ENCODE measurements at places on chromosomes 4 and X.

GRCh38 chr4:83582289-83582785 lies 46.4 kb downstream of the GPAT3 start:
- no peak for DNase-seq

DNA sequence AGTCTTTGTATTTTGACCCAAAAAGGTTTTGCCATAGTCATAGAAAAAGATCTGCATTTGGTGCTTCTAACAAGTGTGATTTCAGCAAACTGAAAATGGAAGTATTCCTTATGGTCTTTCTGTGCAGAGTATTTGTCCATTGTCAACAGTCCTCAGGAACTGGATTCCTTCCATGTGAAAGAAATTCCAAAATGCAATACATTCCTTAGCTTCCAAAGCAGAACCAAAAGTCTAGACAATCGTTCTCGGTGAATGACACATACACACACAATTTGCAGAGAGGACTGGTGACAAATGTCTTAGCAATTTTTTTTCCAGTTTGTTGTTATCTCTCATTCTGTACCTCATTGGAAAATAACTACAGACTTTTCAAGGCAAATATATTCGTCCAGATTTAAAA lies 562.2 kb upstream of the SLIT2 start:
- no peak for DNase-seq

DNA sequence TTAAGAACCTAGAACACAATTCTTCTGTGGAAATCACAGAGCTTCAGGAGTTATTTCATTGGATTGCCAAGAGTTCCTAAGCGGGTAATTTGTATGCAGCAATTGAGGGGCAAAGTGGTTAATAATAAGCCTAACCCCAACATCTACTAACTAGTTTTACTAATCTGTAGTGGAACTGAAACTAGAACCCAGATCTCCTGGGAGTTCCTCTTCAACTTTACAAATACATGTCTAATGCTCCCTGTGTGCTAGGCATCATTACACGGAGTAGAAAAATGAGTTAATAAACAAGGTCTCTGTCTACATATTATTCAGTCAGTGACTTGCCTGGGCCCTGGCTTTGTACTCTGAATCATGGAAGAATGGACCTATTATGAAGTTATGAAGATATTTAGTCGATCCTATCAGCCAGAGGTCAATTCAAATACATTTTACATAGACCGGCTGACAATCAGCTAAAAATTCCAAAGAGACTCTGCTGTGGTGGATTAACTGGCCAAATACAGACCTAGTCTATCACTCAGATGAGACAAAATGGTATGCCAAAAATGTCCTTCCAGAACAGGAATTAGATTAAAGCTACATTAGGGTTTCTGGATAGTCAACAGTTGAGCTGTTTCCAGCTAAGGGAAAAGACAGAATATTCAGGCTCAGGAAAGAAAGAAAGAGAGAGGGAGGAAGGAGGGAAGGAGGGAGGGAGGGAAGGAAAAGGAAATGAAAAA lies 326.0 kb downstream of the FBXW7 start:
- no peak for DNase-seq

DNA sequence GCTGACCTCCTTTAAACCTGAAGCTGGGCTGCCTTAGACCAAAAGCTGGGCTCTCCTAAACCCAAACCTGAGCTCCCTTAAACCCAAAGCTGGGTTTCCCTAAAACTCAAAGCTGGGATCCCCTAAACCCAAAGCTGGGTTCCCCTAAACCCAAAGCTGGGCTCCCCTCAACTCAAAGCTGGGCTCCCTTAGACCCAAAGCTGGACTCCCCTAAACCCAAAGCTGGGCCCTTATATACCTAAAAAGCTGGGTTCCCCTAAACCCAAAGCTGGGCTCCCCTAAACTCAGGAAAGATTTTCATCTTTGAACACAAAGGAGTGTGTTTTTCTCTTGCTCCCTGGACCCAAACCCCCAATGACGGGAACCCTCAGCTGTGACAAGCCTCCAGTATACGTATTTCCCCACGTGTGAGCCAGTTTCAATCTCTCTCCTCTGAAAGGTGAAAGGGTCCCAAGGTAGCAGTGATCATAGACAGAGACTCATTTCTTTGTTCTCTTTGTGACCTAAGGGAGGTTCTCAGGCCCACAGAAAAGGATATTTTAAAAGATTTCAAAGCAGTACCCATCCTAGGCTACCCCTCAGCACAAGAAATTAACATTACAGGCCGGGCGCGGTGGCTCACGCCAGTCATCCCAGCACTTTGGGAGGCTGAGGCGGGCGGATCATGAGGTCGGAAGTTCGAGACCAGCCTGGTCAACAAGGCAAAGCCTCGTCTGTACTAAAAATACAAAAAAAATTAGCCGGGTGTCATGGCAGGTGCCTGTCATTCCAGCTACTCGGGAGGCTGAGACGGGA lies 31.3 kb upstream of the ASMTL start:
- peak; percentile 2 for DNase-seq

DNA sequence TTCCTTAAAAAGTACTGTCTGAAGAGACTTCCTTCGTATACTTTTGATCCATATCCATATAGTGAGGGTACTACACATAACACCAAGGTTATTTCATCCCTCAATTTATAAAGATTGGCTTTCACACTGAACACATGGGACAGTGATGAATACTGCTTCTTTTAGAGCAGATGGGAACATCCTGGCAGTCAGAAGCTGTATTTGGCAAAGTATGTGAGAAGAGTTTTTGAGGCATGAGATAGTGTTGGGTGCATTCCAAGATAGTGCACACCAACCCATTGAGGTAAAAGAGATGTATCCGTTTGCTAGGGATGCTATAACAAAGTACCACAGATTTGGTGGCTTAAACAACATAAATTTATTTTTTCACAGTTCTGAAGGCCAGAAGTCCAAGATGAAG lies 141.1 kb downstream of the MOSPD2 start:
- no peak for DNase-seq

DNA sequence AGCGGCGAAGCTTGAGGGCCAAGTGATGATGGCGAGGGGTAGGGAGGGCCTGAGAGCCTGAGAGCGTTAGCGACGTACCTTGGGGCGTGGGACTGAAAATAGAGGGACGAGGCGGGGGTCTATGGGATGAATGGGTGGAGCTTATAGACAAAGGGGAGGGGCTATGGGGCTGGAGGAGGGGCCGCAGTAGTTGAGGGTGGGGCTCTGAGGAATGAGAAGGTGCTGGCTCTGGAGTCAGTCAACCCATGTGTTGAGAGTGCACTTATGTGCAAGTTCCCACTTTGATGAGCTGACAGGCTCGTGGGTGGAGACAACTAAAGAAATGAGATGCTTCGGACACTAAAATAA lies 488 bp downstream of the TBC1D25 start:
- peak; percentile 16 for DNase-seq

DNA sequence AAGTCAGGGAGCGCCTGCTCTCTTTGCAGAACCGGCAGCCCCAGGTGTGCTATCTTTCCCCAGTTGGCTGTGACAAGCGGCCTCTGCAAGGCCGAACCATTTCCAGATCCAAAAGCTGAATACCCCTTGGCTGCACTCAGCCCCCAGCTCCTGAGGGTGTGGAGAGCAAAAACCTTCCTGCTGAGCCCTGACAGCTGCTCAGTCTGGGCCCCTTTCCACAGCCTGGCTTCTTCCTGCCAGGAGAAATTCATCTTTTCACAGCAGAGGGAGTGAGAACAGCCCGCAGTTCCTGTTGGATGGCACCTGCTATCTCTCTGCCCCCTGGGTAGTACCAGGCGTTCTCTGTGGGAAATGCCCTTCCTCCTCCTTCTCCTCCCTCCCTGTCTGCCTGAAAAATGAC lies 78.4 kb downstream of the DRD5 start:
- no peak for DNase-seq

GRCh38 chr4:7295911-7296660 lies 103.7 kb downstream of the SORCS2 start:
- no peak for DNase-seq

GRCh38 chr4:106495476-106495875 lies 126.9 kb upstream of the GIMD1 start:
- DNase-seq = no peak

GRCh38 chr4:118772767-118773428 lies 63.0 kb downstream of the SEC24D start:
- DNase-seq = no peak

- no peak for DNase-seq
Measured at GRCh38 chr4:72430988-72431387, 138.0 kb downstream of the ADAMTS3 start.

DNA sequence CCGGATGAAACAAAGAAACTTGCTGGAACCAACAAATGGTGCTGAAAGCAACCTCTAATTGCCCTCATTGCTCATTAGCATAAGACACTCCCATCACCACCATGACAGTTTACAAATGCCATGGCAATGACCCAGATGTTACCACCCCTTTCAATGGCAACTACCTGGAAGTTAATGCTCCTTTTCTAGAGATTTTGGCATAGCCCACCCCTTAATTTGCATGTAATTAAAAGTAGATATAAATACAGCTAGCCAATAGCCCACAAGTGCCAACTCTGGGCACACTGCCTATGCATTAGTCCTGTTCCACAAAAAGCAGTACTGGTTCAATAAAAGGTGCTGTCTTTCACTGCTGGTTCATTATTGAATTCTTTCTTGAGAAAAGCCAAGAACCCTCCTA lies 410.3 kb upstream of the PPP1R2C start:
- DNase-seq = no peak

GRCh38 chr4:77816546-77816945 lies 2.6 kb downstream of the CNOT6L start:
- DNase-seq = no peak

- no peak for DNase-seq
Measured at GRCh38 chr4:105637408-105638176, 70.9 kb downstream of the INTS12 start.

DNA sequence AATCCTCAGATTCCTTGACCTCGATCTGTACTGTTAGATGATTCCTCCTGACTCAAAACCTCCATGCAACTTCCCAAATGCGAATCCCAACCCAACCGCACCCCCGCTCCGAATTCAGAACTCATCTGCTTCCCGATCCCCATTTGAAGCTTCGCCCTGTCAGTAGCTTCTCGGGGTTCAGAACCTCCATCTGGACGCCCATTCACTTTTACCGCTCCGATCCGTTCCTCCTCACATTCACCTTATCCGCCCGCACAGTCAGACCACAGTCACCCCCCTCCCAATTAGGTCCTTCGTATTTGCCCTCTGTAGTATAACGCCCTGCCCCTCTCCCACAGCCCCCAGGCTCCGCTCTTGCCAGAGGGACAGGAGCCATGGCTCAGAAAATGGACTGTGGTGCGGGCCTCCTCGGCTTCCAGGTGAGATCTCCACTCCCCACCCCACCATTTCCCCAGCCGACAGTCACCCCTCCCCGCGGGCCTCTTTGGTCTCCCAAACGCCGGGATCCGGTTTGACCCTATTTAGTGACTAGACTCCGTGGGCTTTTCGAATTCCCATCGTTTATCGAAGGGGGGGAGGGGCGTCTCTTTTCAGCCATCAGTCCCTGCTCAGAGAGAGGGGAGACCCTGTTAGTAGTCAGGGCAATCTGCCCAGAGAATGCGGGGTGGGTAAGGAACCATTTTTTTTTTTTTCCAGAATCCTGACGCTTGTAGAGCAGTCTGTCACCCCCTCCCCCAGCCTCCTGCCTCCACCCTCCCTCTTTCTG lies 691 bp downstream of the MAGED1 start:
- no peak for DNase-seq

DNA sequence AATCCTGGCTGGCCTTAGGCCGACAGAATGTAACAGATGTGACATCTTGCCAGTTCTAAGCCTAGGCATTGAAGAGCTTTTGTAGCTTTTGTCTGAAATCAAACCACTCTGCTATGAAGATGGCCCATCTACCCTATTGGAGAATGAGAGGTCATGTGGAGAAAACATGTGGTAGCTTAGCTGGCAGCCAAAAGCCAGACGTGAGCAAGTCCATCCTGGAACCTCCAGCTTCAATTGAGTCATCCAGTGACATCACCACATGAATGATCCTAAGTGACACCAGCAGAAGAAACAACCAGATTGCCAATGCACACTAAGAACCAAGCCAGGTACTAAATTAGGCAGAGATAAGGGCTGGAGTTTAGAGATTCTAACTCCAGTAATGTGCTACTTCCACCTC lies 154.8 kb upstream of the ZFP42 start:
- DNase-seq = no peak

DNA sequence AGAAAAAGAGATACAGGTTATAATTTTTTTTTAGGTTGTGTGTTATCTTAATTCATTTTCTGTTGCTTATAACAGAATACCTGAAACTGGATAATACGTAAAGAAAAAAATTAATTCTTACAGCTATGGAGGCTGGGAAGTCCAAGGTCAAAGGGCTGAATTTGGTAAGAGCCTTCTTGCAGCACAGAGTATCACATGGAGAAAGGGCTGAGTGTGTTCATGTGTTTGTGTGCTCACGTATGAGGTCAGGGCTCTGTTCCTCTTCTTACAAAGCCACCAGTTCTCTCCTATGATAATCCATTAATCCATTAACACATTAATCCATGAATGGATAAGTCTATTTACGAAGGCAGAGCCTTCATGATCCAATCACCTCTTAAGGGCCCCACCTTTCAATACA lies 8.6 kb upstream of the RAB28 start:
- DNase-seq = no peak

- DNase-seq = no peak
Measured at GRCh38 chr4:183988874-183989273, 83.8 kb downstream of the STOX2 start.

DNA sequence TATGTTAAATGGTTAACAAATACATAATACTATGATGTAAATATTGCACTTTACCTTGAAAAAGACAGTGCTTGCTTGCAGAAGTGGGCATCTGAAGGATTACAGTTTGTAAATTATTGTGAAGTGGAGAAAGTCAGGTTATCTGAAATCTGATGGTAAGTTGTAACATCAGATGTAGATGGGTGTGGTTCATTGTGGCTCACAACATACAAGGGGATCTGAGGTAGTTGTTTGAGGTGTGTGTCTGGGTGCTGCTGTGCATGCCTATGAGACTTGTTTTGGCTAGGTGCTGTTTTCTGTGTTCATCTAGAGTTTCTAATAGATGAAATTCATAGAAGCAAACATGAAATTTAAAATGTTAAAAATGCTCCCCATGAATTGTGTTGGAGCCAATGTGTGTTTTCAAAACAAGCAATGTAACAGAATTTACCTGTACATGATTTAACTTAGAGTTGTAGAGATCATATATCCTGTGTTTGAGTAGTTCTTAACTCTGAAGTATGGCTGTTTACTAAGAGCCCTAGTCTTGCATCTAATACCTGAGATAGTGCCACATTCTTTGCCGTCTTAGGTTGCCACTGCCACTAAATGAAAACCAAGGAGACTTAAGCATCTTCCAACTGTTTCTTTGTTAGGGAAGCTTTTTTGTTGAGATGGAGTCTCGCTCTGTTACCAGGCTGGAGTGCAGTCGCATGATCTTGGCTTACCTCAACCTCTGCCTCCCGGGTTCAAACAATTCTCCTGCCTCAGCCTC lies 11.9 kb upstream of the NDUFC1 start:
- no peak for DNase-seq

DNA sequence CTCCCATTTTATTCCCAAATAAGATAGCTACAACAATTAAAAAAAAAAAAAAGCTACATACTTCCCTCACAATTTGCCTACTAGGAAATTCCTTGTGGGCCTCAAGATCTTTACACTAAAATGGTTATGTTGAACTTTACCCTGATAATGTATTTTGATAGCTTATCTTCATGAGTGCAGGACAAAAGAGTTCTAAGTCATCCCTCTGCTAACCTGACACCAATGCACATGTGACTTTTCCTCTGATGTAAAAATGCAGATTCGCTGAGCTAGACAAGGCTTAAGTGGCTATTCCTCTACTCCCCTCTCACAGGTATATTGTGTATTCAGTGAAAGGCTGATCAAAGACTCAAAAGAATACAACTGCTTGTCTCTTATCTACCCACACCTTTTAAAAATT lies 22.5 kb downstream of the ELF2 start:
- DNase-seq = no peak

GRCh38 chr4:123786920-123787319 lies 390.3 kb downstream of the SPRY1 start:
- DNase-seq = no peak

GRCh38 chrX:31663172-31663571 lies 591.3 kb upstream of the FTHL17 start:
- DNase-seq = no peak

Data from activated CD4-positive, alpha-beta T cell treated with anti-CD3 and anti-CD28 coated beads for 1 hour (primary cell).